Epithelial cell of proximal tubule (primary cell): ENCODE measurements at places on chromosomes 3 and 15. TPM values are rescaled to one million over a fixed set of nuclear protein-coding genes. Genes with fewer than 3 reads are reported as not detected.

GRCh38 chr3:184523825-184524615, 37.6 kb upstream of the EPHB3 start:
- DNase-seq = no peak

GRCh38 chr3:102617381-102617780, 182.6 kb downstream of the ZPLD1 start:
- no peak for DNase-seq

DNA sequence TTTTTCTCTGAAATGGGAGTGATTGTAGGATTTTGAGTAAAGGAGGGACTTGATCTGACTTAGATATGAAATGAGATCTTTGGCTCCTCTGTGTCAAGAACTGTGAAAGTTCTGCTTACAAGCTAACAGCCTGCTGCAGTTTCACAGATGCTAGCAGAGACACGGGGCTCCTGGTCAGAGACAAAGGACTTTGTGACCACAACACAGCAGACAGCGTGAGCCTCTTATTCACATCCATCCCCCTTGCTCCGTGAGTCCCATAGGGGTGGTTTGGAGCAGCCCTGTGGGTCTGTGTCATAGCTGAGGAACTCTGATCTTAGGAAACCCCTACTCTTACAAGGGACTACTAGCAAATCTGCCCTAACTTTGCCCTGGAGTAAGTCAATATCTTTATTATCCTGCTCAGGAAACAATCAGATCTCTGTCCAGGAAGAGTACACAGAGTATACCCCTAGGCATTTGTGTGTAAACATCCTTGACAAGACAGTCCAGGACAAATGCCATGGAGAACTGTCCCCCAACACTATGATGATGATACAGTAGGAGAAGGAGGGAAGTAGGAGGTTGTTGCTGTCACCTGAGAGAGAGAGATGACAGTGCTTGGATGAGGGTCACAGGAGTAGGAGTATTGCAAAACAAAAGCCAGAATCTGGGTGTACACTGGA, 80.0 kb downstream of the CLSTN2 start:
- DNase-seq = no peak

- DNase-seq = no peak
Observed at GRCh38 chr3:127865941-127866340, 43.6 kb upstream of the MGLL start.

DNA sequence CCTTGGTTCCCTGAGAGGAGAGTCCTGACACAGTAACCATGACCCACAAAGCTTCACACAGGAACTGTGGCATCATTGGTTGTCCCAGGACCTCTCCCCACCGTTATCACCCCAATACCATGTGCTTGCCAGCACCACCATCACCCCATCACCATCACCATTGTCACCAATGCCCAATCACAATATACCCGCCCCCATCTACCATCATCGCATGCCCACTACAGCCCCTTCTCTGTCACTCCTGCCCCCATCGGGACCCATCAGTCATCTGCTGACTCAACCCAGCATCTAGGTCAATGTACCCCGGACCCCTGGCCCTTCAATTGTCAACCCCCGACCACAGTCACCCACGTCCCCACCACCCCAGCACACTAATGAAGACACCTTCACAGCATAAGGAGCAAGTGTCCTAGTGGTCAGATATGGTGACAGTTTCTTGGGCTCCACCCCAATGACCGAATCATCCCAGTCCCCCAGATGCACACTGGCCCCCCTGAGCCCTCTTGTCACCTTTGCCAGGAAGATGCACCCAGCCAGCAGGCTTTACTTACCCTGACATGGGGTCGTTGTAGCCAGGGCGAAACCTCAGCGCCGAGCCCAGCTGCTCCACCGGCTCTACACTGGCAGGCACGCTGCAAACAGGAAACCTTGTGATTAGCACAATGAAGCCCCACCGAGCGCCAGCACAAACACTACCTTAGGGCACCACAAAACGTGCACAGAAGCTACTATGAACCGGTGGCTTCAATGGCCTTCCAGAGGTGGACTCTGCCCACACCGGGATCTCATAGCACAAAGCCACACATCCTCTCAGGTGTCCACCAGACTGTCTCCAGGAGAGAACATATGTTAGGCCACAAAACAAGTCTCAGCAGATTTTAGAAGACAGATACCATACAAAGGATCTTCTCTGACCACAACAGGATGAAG, 25.1 kb downstream of the SHISA5 start:
- no peak for DNase-seq

GRCh38 chr15:66474135-66474534, 23.4 kb downstream of the SNAPC5 start:
- no peak for DNase-seq

DNA sequence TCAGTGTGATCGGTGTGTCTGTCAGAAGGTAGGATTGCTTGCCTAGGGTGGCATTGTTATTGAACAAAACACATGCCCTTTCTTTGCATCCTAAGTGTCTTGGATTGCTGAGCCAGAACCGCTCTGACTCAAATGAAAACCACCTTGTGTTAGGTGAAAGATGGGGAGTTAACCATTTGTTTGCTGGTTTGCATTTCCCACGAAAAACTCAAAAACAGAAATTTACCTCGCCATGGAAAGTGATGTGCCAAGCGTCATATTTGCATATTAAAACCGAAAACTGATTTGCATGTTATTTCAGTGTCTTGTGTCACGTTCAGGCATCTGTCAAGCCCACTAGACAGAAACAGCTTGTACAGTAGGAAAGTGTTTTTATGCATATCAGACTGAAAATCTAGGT, 474.6 kb upstream of the TPRG1 start:
- DNase-seq = no peak

DNA sequence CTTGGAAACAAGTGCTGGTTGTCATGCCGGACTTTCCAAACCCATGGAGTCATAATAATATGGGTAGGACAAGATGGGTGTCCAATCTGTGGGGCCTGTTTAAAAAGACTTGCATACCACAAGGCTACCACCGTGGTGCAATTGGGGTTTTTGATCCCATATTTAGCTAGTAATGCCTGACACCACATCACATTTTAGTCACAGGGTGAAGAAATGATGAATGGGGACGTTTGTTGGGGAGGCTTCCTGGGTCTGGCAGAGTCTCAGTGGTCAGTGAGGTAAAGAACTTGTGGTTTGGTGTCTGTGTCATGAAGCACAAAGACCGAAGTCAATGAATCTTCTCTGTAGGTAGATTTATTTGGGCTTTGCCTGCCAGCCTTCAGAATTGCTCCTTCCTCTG, 31.0 kb downstream of the P3H2 start:
- DNase-seq = no peak

GRCh38 chr3:37729119-37729518, 132.6 kb upstream of the CTDSPL start:
- no peak for DNase-seq

GRCh38 chr3:72888546-72889309, 882 bp downstream of the GXYLT2 start:
- DNase-seq = no peak

DNA sequence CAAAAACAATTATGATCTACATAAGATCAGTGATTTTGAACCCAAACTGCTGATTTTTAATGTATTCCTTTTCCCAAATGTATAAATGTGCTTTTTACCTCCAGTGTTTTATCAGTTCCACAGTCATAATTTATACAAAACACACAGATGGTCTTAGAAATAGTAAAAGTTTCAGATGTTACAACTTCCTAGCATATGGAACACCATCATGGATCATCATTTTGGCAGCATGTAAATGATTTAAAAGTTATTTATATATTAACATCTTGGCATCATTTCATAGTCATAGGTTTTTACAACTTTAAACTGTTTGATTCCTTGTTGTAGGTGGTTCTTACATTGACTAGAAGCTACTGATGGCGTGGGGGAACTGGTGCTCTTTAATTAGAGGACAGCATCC, 1025.3 kb downstream of the ROBO1 start:
- DNase-seq = no peak

DNA sequence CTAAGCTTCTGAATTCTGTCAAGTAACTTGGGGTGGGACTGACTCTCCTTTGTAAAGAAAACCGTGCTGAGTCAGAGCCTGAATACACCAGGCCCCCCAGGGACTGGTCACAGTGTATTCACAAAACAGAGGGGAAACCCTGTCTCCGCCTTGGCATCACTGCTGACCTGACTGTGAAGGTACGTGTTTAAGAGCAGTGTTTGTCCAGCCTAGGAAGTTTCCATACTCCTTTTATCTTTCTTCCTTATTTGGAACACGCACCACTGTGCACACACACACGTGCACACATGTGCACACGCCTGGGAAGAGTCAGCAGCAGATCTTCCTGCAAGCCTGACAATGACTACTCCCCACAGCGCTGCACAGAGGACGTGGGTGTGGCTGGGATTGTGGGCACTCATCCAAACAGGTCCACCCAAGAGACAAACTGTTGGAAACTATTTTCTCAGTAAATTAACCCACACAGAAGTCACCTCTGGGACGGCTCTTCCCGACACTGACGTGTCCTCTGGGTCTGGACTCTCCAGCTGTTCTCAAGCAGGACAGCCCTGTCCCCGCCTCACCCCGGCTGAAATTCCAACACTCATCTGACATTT, 87.7 kb downstream of the ATP10A start:
- DNase-seq = no peak

DNA sequence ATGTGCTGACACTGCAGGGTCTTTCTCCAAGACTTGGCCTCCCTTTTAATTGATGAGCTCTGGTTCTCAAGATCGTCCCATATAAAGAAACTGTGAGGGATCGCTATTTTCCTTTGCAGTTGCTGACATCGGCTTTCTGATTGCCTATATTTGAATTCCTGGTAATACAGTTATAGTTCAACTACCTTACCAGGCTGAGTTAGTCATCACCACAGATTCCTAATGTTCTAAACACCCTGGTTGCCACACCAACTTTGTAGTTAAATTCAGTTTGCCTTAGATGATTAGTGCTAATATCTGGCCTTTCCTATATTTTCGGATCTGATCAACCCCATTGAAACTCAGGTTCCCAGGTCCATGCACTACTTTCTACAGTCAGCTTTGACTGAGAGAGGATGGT, 125.0 kb downstream of the GMNC start:
- DNase-seq = no peak

GRCh38 chr15:69076756-69077155, 62.3 kb downstream of the NOX5 start:
- no peak for DNase-seq

- DNase-seq = no peak
Observed at GRCh38 chr3:149247008-149247710, 25.5 kb upstream of the CP start.

- no peak for DNase-seq
Observed at GRCh38 chr3:65177960-65178376, 490.2 kb upstream of the ADAMTS9 start.

DNA sequence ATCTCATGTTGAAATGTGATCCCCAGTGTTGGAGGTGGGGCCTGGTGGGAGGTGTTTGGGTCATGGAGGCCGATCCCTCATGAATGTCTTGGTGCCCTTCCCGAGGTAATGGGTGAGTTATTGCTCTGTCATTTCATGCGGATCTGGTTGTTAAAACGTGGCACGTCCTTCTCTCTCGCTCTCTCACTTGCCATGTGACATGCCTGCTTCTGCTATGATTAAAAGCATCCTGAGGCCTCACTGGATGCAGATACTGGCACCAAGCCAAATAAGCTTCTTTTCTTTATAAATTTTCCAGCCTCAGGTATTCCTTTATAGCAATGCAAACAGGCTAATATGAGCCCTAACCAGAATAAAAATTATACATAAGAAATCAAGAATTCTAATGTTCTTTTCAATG, 31.7 kb upstream of the HACD2 start:
- no peak for DNase-seq

DNA sequence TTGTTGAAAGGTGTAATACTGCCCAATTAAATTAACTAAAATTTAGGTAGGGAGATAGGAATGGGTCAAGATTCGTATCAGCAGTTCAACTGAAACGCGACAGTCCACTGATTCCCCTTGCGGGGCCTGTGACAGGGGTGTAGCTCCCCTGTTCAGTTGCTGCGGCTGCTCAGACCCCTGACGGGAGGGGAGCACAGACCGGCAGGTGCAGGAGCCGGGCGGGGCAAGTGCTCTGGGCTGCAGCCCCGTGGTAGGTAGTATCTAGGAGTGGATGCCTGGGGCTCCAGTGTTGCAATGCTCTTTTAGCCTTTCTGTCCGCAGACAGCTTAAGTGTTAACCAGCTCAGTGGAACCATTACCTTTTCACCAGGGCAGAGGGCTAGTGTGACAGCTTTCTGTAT, 164.9 kb downstream of the ROBO2 start:
- no peak for DNase-seq

DNA sequence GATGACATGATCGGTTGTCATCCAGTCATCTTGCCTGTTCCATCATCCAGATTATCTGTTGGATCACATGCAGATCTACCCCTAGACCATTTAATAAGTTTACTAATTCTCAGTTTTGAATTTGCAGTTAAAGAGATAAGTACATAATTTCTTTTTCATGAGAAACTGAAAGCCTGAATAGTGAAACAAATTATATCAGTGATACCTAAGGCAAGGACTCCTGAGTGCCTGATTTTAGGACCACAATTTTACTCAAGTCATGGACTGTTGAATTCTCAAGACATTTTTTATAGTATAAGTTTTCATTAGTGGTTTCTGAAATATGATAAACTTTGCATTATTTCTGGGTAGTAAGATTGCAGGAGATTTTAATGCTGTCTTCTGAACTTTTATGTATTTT, 13.2 kb downstream of the SIDT1 start:
- DNase-seq = no peak

- no peak for DNase-seq
Observed at GRCh38 chr3:18103591-18103990, 321.5 kb downstream of the SATB1 start.

DNA sequence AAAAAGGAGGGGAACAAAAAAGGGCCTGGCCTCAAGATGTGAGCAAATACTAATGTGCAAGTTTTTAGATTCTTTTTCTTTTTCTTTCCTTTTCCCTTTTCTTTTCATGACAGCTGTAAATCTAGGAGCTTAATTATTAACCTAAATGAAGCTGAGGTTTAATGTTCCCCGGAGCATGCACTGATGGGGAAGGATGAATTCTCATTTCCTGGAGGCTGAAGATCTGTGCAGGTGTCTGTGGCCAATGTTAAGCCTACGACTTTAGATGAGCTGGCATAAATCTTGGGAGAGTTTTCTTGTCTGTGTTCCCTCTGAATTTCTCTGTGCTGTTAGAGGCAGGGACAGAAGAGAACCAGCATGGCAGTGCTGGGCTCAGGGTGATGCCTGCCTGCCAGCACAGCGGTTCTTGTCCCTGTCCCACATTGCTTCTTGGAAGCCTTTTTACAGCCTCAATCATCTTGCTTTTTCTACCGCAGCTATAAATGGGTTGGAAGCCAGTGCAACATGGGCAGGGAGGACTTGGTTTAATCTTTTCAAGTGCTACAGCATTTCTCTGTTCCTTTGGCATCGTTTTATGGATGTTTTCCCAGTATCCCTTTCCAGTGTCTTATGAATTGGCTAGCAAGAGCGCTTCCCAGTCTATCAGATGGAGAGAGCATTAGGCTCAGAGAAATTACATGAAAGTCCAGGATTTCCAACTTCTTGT, 119.1 kb downstream of the ATG7 start:
- DNase-seq = no peak

SLC25A36 gene
- 26.8 and 34.4 TPM in 2 replicates for total RNA-seq

ATP13A5 gene
- not detected in 2 replicates for total RNA-seq

EEF1AKMT4 gene
- total RNA-seq = 6.2 and 6.6 TPM in 2 replicates

TGM5 gene
- total RNA-seq = 0.06 TPM in 1 of 2 replicates, not detected in the other

LINGO1 gene
- total RNA-seq = 0.14 TPM in 1 of 2 replicates, not detected in the other

DZIP3 gene
- total RNA-seq = 5.9 and 6.3 TPM in 2 replicates

CCDC51 gene
- 22.0 and 26.9 TPM in 2 replicates for total RNA-seq

RARB gene
- 2.0 and 4.6 TPM in 2 replicates for total RNA-seq

UBAP1L gene
- 0.07 and 0.23 TPM in 2 replicates for total RNA-seq
